Skeletal muscle cell (primary cell): ENCODE measurements at places on chromosomes 3 and 15.

DNA sequence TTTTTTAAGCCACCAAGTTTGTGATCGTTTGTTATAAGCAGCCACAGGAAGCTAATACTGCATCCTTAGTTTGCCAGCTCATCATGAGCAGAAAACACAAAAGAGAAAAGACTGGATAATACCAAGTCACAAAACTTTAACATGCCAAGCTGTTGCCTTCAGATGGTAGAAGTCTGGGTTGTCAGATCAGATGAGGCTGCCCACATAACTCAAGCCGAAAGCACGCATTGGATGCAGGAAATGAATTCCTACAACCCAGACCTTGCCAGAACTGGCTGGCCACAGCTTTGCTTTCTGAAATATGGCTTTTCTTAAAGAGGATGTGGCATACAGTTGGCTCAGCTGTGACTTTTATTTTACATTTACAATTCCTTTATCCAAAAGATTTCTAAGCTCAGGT lies 118.3 kb upstream of the NEO1 start:
- no peak for DNase-seq

DNA sequence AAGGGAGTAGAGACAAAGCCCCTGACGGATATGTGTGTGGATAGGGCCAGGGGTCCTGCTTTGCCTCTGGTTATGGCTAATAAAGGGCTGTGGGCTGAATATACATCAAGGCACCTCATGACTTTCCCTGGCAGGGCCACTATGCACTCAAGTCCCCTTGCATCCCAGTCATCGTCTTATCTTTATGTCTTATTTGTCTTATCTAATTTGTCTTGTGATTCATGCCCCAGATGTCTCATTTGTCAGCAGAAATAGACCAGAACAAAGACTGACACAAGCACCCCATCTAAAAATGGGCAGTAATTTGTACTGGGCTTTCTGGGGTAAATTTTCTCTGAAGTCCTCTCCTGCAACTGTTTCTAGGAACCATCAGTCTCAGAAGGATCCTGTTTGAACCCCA lies 68.6 kb downstream of the ITGA11 start:
- DNase-seq, result no peak

GRCh38 chr15:50059203-50059772 lies 59.7 kb downstream of the ATP8B4 start:
- no peak for DNase-seq

DNA sequence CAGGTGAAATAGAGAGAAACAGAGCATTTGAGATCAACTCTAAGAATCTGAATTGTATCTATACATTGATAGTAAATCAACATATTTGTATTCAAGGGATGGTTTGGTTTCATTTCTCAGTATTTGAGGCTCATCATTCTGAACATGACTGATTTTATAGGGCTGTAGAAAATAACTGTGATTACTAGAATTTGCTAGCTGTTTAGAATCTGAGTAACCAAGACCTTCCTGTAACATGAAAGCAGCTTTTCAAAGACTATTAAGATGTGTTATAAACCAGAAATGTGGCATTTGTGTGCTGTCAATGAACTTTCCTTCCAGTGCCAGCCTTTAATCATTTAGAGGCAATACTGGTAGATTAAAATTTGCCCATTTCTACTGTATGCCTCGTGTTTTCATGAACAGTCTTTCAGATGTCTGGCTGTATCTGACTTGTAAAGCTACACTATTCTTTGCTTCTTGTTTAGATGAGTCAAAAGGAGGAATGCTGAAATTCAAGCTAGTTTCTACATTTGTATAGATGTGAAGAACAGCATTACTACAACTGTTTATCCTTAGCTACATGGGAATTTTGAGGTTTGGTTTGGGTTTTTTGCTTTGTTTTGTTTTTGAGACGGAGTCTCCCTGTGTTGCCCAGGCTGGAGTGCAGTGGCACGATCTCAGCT lies 137.3 kb upstream of the BHLHE40 start:
- no peak for DNase-seq

GRCh38 chr3:14363991-14364390 lies 38.4 kb upstream of the SLC6A6 start:
- DNase-seq, result no peak

DNA sequence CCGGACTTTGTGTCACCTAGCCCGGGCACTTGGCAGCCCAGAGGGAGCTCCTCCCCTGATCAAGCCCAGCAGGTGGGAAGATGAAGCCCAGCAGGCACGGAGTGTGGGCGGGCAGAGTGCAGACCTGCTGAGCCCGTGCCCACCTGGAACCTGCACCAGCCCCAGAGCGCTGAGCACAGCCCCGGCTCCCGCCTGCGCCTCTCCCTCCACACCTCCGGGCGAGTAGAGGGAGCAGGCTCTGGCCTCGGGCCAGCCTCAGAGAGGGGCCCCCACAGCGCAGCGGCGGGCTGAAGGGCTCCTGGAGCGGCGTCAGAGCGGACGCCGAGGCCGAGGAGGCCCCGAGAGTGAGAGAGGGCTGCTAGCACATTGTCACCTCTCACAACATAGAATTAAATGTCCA lies 257.7 kb downstream of the VGLL3 start:
- no peak for DNase-seq

GRCh38 chr3:192170031-192170430 lies 557.3 kb downstream of the FGF12 start:
- no peak for DNase-seq

DNA sequence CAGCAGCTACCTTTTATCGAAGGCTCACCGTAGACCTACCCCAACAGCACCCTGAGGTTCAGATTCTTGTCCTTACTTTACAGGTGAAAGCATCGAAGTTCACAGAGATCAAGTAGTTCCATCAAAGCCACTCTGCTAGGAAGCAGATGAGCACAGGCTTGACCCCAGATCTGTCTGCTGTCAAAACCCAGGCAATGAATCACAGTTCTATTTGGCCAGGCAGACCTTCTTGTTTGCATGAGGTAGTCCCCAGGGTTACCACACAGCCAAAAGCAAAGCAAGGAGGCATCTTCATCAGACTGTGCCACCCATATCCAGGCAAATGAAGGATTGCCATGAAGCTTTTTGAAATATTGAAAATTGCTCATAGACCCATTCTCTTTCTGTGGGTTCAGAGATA lies 33.0 kb downstream of the HES1 start:
- no peak for DNase-seq

- DNase-seq, result peak; percentile 92
Observed at GRCh38 chr3:170221924-170222646, at the start of gene PRKCI. Gene PRKCI, plus strand, starts transcription at chr3:170222424. Its CDS starts 246 bp downstream, at chr3:170222670.

DNA sequence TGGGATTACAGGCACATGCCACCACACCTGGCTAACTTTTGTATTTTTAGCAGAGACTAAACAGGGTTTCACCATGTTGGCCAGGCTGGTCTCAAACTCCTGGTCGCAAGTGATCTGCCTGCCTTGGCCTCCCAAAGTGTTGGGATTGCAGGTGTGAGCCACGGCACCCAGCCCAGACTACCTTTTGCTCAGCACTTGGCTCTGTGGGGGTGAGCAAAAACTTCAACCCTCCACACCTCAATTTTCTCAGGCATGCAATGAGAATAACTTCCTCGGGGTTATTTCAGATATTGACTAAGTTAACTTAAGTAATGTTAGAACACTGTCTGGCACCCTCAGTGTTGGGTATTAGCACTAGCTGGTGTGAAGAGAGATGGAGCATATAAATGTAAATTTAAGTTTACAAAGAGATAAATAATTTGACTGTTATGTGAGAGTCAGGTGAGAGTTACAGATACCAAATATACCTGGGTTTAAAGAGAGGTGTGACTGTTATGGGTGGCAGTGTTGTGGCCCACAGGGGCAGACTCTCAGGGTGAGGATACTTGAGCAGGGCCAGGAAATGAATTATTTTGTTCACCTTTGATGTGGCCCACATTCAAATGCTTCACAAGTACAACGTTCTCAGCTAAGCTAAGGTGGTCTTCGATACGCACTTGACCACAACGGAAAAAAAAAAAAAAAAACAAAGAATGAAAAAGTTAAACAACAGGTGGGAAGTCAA lies 29.0 kb downstream of the CPOX start:
- DNase-seq, result no peak

GRCh38 chr3:48413611-48414010 lies 16.3 kb downstream of the PLXNB1 start:
- no peak for DNase-seq

DNA sequence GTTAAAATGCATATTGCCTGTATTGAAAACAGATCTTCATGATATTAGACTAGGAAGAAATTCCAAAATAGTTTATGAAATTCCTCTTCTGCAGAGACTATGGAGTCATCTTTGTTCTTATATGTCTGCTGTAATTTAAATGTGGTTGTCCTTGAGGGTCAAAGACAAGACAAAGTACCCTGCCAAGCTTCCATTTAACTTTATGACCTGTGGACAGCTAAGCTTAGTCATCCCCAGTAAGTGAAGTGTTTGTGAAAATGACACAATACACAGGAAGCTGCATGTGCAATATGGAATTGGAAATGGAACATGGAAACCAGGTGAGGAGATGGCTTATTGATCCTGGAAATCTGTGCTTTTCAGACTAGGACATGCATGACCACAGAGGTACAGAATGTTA lies 68.5 kb upstream of the GBE1 start:
- peak; percentile 62 for DNase-seq

- DNase-seq, result no peak
Observed at GRCh38 chr3:126916546-126916945, 66.4 kb upstream of the PLXNA1 start.

DNA sequence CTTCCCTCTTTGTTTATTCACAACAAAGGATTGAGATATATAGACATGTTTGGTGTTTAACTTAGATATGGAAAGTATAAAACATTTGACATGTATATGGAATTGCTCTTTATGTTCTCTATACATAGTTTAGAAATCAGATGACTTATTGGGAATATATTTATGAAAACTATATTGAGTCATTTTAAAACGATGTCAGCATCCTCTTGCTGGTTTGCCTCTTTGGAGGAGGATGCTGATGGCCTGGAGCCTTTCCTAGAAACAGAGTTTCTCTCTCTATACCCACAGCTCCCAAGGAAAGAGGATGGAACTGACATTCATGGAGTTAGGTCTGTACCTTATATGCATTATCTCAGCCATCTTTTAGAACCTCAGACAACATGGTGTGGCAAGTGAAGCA lies 40.3 kb downstream of the ZBTB38 start:
- DNase-seq, result no peak

GRCh38 chr15:41772720-41773331 lies 1.5 kb upstream of the MAPKBP1 start:
- DNase-seq, result peak; percentile 36

DNA sequence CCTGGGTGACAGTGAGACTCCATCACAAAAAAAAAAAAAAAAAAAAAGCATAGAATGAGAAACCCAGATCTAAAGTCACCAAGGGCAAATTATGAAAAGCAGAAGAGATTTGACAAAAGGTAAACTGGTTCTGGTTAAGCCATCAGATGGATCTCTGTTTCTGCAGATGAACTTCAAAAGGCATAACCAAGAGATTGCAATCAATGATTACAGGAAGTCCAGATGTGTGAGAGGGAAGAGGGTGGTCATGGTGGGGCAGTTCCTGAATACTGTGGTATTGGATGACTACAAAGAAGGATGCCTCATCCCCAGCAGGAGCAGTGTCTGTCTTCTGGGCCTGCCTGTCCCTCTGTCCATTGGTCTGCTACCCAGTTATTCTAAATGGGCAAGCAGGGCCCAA lies 3.8 kb downstream of the P4HTM start:
- no peak for DNase-seq

DNA sequence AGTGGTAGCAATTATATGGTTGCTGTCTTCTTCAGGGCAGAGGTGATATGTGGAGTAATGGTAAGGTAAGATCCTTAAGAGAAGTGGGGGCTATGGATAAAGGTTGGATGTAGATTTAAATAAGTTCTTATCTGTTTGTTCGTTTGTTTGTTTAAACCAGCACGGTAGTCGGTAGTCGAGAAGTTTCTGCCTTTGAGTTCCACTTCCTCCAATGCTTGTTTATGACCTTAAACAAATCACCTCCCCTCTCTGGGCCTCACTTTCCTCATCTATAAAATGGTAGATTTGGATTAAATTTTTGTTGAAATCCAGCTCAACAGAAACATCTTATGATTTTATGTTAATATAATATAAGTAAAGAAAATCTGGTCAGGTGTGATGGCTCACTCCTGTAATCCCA lies 11.8 kb downstream of the DAPK2 start:
- no peak for DNase-seq

DNA sequence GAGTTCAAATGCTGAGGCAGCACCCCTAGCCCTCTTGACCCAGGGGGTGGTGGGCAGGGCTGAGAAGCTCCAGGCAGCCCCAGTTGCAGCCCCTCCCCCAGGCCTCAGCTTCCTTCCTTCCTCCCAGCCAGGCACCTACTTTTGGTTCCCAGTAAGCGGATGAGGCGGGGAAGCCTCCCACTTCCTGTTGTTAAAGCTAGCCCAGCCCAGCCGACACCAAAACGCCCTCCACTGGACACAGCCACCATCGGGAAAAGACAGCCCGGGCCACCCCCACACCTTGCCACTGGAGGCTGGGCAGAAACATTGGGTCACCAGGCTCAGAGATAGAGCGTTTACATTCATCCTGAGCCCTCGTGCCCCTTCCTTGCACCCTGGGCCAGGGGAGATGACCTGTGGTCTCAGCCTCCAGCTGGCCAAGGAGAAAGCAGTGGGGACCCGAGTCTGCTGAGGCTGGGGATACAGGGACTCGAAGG lies 3.5 kb downstream of the DUSP7 start:
- no peak for DNase-seq

- DNase-seq, result no peak
Observed at GRCh38 chr3:98824256-98824655, 61.1 kb downstream of the ST3GAL6 start.
